Activated T-helper 1 cell treated with anti-CD3 and anti-CD28 coated beads, Interleukin-2, amount 50 U/mL, for 16 hours (primary cell): ENCODE measurements at places on chromosomes 3 and 15.

- no peak for DNase-seq
Observed at GRCh38 chr3:101325393-101326134, 5.2 kb upstream of the IMPG2 start.

DNA sequence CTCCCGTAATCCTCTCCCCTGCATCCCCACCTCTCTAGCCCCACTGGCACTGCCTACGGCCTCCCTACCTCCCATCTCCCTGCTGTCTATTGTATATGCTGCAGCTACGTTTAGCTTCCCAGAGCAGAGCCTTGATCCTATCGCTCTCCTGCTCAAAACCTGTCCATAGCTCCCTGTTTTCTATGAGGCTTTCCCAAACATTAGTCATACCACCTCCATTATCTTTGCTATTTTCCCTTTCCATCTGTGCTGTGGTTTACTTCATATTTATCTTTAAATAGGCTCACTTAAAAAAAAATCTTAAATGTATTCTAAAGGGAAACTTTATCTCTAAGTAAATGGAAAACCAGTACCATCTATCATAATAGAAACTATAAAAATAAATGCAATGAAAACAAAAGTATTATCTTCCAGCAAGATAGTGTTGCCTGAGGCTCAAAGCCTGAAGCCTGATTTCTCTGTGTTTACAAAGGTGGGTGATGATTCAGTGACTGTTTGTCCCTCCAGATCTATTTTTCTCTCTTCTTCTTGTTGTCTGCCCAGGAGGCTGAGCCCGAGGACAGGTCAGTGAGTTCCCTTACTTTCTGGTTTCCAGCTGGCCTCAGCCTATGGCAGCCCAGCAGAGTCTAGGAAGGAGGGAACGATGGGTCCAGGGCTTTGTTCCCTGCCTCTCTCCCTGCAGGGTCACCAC lies 397.1 kb upstream of the CFAP20DC start:
- DNase-seq: no peak

DNA sequence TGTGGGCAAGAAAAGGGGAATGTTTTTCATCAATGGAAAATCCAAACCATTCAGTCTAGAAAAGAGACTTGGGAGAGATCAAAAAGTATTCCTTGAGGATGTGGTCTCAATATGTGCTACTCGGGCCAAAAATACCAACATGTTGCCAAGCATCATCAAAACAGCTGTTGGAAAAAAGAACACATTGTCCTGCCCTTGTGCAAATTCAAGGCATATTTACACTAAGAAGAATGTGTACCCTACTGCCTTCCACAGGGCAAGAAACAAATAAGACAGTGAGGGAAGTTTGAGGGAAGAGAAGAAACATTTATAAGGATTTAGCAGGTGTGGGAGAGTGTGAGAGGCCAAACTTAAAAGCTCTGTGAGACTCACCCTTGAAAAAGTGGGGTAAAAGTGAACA lies 252.1 kb downstream of the NTRK3 start:
- no peak for DNase-seq

GRCh38 chr15:48896869-48897814 lies 19.2 kb downstream of the EID1 start:
- no peak for DNase-seq

DNA sequence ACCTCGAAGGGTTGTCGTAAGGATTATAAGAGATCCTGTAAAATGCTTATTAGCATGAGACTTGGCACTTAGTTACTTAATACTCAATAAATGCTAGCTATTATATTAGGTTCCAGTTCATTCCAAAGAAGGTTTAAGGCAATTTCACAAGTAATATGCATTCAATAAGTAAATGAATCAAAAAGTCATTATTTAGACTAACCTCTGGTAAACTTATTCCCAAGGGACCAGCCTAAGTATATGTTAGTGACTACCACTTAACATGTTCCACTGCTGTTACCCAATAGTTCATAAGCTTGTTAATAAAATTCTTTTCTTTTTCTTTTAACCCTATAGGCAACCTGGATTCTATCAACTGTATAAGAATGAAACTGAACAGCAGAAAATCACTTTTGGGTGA lies 5.1 kb downstream of the PDCD10 start:
- DNase-seq: no peak

- no peak for DNase-seq
Observed at GRCh38 chr3:137264071-137264820, 306.5 kb downstream of the IL20RB start.

DNA sequence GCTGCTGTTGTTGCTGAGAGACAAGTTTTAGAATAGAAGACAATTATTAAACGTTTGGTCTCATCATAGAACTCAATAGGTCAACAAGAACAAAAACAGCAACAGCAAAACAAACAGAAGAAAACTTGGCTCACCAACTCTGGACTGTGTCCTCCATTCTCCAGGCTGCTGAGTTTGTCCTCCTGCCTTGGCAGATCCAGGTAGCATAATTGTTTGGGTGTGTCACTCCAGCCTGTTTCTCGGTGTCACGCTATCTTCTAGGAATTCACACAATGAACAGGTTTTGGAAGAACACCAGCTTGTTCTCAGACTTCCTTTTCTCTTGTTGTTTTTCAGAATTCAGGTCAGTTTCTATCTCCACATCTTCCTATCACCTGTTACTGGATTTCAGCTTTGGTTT lies 34.7 kb downstream of the ARRDC4 start:
- no peak for DNase-seq

- DNase-seq: no peak
Observed at GRCh38 chr3:8760091-8760490, 9.3 kb downstream of the OXTR start.

DNA sequence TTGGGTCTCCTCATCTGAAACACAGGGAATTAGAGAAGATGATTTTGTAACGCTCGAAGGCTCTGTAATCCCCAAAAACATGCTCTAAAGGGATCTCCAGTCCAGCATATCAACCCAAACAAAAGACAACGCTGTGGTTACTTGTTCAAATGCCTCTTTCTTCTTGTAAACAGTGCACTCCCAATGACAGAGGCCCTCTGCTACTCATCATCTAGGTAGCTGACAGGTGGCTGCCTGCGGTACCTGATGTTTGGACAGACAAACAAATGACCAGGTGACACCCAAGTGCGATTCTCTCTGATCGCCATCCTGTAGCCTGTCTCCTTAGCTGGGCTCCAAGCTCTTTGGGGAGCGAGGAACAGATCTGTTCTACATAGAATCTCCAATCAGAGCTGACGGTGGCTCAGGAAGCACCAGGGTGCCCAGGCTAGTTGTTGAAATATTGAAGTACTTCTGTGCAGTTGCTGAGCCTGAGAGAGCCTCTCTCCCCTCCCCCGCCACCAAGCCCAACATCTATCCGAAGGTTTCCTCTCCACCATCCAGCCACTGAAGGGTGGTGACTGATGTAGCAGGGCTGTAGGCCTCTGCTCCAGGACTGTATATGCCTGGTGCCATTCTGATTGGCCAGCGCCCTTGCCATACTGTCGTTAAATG lies 238.7 kb downstream of the XXYLT1 start:
- no peak for DNase-seq

GRCh38 chr3:70546679-70547078 lies 234.2 kb upstream of the MDFIC2 start:
- DNase-seq: no peak

GRCh38 chr3:156637480-156638022 lies 36.8 kb upstream of the TIPARP start:
- DNase-seq: no peak

GRCh38 chr15:74504836-74505235 lies 36.2 kb upstream of the ARID3B start:
- DNase-seq: no peak

GRCh38 chr3:187951452-187952190 lies 202.3 kb upstream of the LPP start:
- no peak for DNase-seq

- DNase-seq: no peak
Observed at GRCh38 chr3:171904829-171905228, 61.7 kb downstream of the TMEM212 start.

DNA sequence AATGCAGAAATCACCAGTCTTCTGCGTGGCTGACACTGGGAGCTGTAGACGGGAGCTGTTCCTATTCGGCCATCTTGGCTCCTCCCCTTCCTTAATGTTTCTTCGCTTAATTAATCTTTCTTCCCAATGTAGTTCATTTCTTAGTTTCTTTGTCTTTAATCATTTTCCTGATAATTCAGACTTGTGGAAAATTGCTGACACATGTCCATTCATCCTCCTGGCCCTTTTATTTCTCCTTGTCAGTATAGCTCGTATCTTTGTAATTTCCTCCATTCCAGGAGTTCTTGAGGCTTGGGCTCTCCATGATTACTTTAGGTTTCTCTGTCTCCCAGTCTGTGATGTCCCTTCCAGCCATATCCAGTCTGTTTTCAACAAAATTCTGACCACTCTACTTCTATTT lies 98.7 kb downstream of the UBE2E2 start:
- DNase-seq: no peak

GRCh38 chr3:113736548-113737089 lies 9.4 kb downstream of the NAA50 start:
- no peak for DNase-seq

GRCh38 chr15:39786447-39787056 lies 3.9 kb upstream of the FSIP1 start:
- DNase-seq: no peak

DNA sequence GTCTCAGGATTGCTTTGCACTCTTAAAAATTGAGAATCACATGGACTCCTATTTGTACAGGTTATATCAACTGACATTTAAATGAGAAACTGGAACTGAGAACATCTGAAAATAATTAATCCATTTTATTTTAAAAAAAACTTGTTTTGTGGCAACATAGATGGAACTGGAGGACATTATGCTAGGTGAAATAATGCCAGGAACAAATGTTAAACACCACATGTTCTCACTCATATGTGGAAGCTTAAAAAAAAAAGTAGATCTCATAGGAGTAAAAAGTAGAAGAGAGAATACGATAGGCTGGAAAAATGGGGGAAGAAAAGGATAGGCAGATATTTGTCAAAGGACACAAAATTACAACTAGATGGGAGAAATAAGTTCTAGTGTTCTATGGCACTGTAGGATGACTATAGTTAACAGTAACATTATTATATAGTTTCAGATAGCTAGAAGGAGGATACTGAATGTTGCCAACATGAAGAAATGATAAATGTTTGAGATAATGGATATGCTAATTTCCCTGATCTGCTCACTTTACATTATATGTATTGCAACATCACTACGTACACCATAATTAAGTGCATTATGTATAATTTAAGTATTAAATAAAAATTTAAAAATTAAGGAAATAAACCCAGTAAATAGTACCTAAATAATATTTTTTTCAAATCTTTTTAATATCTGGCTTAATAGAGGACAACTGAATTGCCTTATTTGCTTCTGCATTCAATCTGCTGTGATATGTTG lies 100.5 kb upstream of the TSPAN3 start:
- no peak for DNase-seq

GRCh38 chr3:172155897-172156585 lies 116.7 kb downstream of the FNDC3B start:
- no peak for DNase-seq

GRCh38 chr3:104349836-104350235 lies 1016.9 kb upstream of the ALCAM start:
- no peak for DNase-seq

GRCh38 chr3:1348547-1348946 lies 255.7 kb downstream of the CNTN6 start:
- no peak for DNase-seq

GRCh38 chr3:107063351-107063750 lies 313.9 kb upstream of the CCDC54 start:
- no peak for DNase-seq
